ENCODE measurements at places on chromosomes 13 and 19.
A peak's percentile ranks its signal among the peaks of the same experiment; 100 is the strongest.

- peak; percentile 6 for DNase-seq
Observed at GRCh38 chr19:23070353-23071146, 46.3 kb upstream of the ZNF730 start.

- peak; percentile 65 for DNase-seq
Observed at GRCh38 chr19:47613165-47614020, 4.5 kb downstream of the BICRA start.

DNA sequence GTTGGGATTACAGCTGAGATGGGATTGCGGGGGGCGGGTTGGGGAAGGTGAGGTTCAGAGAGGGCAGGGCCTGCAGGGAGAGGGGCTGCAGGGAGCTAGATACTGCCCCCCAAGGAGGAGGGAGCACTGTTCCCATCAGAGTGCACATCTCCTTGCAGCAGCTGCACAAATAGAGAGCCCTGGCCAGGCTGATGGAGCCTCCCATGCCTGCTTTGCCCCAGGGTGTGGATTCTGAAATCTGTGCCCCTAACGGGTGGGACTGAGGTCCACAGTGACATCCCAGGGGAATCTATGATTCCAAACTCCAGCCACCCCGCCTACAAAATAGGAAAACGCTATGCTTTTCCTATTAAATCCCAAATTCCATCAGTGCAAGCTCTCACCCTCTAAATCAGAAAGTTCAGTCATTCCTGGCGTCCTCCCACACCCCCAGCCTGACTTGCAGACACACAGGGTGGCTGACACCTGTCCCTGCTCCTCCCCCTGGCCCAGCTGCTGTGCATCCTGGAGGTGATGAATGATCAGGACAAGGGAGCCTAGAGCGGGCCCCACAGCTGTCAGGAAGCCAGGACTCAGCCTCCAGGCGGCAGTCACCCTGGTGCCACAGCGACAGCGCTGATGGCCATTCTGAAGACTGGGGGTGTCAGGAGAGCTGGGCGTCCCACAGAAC is 6.3 kb upstream of the CEACAM21 start:
- no peak for DNase-seq

GRCh38 chr13:40096357-40096901 is 441.0 kb downstream of the COG6 start:
- DNase-seq: no peak

DNA sequence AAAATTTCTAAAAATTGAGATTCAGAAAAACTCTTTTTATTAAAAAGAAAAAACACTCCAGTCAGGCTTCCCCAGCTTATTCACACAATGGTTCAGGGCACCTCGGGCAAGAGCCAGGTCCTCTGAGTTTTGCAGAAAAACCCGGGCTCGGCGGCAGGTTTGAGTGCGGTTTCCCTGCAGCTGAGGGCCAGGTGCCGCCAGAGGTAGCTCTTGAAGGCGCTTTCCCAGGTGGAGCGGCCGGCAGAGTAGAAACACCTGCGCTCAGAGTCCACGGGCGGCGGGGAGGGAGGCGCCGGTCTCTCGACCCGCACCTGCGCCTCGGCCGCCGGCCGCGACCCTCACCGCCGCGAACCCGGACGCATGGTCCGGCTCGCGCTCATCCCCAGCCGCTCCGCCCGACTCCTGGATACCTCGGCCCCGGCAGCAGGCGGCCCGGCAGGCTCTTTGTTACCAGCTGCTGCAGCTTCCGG is 444 bp downstream of the PROSER1 start:
- DNase-seq: no peak

- no peak for DNase-seq
Observed at GRCh38 chr13:57991041-57991440, 359.5 kb downstream of the PCDH17 start.

DNA sequence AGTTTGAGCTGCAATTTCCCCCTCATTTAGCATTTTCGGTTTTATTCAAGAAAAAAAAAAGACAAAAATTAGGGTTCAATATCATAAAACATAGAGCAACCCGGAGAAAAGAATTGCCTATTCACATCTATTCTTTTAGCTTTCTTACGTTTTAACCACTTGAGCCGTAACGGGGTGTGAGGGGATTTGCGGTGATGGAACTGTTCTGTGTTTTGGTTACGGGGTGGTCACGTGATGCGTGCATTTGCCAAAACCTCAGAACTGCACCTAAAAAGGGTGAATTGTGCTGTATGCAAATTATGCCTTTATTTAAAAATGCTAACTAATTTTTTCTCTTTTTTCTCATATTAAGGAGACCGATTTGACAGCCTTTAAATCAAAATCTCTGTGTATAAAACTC is 22.1 kb downstream of the CLEC11A start:
- no peak for DNase-seq

DNA sequence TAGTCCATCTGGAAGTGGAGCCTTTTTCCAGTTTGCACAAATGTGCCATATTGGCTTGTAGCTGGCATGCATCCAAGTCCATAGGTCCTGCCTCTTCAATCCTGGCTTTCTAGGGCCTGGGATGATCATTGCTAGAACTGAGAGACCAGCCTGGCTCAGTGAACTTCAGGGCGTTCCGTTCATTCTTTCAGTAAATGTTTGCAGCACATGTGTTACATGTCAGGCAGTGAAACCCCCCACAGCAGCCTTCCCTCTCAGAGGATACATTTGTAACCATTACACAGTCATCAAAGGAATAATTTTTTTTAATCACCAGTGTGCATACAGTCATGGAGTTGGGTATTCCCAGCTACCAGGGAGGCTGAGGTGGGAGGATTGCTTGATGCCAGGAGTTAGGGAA is 9.7 kb downstream of the FUT2 start:
- no peak for DNase-seq

- peak; percentile 50 for DNase-seq
Observed at GRCh38 chr13:106566641-106567473, 1.1 kb downstream of the ARGLU1 start.

- no peak for DNase-seq
Observed at GRCh38 chr13:91762957-91763356, 364.5 kb downstream of the GPC5 start.

DNA sequence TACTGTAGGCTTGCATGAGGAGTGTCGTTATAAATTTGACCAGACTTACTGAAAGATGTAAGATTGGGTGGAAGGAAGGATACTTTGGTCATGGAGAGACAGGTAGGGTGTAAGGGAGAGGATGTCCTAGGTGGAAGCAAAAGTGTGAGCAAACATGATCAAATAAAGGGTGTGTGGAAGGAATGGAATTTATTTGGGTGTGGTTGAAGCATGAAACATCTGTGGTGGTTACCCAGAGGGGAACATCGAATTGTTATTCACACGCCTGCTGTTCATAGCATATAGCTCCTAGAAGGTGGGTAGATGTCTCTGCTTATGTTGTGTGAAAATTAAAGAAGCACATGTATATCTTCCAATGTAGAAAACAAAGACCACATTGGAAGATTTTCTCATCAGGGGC is 157.7 kb downstream of the ATP8A2 start:
- no peak for DNase-seq

- DNase-seq: no peak
Observed at GRCh38 chr13:76225815-76226489, 589.8 kb downstream of the LMO7 start.

DNA sequence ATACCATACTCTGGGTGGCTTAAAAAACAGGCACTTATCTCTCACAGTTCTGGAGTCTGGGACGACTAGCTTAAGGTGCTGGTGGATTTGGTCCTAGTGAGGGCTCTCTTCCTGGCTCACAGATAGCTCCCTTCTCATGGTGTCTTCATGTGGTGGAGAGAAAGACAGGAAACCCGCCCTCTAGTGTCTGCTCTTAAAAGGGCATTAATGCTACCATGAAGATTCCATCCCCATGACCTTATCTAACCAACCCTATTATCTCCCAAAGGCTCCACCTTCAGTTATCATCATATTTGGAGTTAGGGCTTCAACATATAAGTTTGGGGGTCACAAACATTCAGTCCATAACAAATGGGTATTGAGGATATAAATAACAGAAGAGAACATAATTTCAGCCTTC is 139.4 kb downstream of the HS6ST3 start:
- DNase-seq: peak; percentile 40

GRCh38 chr13:27790523-27790922 is 1.8 kb upstream of the GSX1 start:
- no peak for DNase-seq

DNA sequence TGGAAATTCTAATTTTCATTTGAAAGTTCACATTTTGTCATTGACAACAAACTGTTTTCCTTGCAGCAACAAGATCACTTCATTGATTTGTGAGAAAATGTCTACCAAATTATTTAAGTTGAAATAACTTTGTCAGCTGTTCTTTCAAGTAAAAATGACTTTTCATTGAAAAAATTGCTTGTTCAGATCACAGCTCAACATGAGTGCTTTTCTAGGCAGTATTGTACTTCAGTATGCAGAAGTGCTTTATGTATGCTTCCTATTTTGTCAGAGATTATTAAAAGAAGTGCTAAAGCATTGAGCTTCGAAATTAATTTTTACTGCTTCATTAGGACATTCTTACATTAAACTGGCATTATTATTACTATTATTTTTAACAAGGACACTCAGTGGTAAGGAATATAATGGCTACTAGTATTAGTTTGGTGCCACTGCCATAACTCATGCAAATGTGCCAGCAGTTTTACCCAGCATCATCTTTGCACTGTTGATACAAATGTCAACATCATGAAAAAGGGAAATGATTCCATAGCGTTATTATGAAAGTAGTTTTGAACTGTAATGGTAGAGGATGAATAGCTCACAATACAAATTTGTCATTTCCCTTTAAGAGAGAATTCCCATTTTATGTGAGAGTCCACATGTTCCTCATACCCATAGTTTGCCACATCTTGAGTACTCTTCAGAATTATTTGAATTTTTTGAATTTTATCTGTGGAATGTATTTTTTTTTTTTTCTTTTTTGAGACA is 2.6 kb downstream of the BRCA2 start:
- no peak for DNase-seq

DNA sequence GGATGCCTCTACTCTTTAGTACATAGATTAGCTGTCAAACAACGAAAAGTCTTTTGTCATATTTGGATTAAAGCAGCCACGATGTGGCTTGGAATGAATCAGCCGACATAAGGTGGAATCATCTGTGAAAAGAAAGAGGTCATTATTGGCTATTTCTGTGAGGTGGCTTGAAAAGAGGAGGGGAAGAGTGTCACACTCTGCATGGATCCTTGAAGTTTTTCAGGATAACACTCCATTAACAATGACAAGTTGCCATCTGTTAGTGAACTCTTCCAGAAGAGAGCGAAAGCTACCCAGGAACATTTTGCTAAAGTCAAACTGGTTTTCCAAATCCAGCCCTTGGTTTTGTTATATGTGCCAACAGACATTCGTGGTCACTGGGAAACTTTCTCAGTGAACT is 1604.8 kb downstream of the OLFM4 start:
- no peak for DNase-seq

DNA sequence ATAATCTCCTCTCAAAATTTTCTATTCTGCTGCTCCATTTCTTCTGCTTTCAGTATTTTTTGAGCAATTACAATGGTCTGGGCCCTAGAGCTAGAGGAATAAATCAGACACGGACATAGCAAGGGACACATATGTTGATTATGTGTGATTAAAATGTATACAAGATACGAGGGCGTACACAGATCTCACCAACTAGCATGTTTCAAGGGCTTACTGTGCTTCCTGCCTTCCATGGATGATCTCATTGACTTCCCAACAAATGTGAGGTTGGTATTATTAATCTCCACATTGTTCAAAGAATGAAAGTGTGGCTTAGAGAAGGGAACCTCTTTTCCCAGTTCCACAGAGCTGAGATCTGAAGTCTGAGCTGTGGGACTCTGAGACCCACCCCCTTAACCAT is 9.1 kb downstream of the PLD3 start:
- DNase-seq: no peak

DNA sequence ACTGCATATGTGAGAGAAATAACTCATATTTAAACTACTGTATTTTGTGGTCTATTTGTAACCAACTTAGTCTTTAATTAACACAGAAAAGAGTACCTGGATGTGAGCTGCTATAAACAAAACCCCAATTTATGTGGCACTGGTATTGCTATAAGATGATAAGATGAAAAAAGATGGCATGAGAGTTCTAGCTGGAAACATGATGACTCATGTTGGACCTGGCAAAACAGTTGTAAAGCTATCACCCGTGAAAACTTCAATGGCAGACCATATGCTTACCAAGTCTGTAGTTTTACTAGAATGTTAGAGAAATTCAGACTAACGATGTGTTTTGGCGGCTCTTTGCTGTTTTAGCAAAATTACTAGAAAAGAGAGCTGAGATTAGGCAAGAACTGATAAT is 69.6 kb upstream of the PCDH9 start:
- DNase-seq: peak; percentile 70

GRCh38 chr13:36082396-36082795 is 48.8 kb downstream of the DCLK1 start:
- DNase-seq: peak; percentile 26

GRCh38 chr13:89900104-89900765 is 1447.3 kb upstream of the MIR17HG start:
- no peak for DNase-seq

DNA sequence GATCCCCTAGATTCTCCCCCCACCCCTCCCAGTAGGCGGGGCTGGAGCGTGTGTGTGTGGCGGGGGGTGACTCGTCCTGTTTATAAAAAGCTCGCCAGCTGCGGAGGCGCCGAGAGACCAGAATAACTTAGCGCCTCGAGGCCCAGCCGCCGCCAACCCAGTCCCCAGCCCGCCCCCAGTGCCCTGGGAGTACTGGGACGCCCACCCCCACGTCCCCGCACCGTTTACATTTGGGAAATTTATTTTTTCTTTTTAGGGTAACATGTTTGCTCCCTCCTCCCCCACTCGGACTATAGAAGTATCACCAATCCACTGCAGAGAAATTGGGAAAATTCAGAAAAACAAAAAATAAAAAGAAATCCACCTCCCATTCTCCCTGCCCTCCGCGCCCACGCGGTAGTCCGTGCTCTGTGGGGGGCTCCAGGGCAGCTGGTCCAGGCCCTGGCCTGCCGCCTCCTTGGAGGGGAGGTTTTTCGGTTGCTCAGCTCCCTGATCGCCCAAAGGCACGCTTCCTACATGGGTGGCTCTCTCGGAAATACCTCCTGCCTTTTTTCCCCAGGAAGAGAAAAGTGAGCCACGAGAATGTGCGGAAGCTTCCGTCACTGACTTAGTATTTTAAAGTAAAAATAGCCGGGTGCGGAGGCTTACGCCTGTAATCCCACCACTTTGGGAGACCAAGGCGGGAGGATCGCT is 1.5 kb upstream of the RAB3A start:
- DNase-seq: peak; percentile 46

Data from kidney tubule cell (primary cell).